Fibroblast of mammary gland (primary cell): ENCODE measurements at places on chromosomes 3 and 15.

- DNase-seq: no peak
Observed at GRCh38 chr3:11554236-11554610, 89.5 kb downstream of the VGLL4 start.

DNA sequence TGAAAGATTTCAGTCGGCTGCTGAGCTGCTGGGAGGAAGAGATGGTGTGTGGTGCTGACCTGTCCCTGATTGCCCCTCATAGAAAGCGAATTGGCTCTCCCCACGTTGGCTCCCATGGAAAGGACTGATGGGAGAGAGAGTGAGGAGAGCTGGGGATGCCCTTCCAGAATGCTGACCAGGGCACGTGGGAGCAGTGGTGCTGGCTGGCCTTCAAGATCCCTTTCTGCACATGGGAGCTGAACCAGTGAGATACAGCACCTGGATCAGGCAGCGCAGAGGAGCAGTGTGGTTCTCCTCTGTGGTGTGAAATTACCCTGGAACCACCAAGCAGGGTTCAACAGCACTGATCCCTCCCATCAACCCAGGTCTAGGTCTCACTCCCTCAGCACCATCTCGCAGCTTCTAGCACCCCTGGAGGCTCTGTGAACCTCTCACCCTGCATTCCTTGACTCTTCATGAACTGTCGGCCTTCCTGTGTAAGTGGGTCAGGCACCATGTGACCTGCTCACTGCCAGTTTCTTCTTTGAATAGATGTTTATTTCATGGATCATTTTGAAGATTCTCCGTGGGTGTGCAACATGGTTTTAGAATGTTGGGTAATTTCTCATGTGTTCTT, 55.7 kb downstream of the CACNA1D start:
- DNase-seq: no peak

GRCh38 chr15:92466834-92467233, 73.2 kb downstream of the ST8SIA2 start:
- DNase-seq: no peak

DNA sequence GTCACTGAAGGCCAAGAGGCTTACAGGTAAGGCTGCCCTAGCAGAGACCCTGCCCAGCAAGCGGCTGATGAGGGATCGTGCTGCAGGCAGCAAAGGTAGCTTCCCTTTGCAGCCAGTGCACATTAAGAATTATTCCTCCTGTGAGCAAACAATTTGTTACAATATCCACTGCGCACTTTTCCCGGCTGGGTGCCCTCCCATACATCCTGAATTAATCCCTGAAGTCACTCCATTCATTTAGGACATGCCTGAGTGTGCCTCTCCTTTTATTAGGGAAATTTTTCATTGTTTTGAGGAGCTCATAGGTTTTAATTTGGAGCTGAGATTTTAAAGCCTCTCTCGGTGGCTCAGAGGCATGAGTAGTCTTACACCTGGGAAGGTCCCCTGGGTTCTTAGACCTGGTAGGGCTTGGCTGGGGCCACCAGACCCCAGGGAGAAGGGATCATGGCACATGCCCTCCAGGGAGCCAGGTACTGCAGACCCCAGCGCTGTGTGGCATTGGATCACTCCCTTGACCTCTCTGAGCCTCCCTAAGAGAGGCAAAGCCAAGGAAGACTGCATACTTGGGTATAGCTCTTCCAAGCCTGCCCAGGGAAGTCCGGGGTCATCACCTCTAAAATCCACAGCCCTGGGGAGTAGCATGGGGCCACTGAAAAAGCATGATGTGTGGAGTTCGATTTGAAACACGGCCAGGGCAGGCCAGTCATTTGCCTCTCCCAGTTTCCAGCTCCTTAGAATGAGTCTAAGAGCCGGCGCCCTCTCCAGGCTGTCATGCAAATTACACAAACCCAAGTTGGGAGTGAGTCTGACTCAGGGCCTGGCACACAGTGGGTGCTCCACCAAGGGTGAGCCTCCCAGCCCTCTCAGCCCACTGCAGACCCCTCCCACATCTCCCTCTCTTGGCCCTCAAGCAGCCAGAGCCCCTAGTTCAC, 151.9 kb upstream of the LINGO1 start:
- DNase-seq: peak; percentile 34

DNA sequence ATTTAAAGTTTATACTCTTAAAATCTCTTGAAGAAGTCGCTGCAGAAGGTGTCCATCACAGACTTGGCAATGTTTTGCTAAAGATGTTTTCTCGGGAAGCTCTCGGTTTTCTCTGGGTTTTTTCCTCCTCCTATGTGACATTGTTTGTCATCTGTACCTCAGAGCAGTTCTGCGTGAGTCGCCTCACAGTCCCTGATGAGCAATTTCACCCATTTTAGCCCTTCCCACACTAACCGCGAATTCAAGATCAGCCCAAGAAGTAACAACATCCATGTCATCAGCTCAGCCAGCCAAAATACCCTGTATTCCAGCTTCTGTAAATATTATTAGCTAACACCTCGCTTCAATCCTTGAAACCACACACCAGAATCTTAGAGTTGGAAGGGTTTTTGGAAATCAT, 224.3 kb upstream of the SETMAR start:
- no peak for DNase-seq

GRCh38 chr3:52311576-52312119, 4.5 kb upstream of the DNAH1 start:
- DNase-seq: no peak

- DNase-seq: no peak
Observed at GRCh38 chr3:56704706-56705105, 21.6 kb upstream of the TASOR start.

DNA sequence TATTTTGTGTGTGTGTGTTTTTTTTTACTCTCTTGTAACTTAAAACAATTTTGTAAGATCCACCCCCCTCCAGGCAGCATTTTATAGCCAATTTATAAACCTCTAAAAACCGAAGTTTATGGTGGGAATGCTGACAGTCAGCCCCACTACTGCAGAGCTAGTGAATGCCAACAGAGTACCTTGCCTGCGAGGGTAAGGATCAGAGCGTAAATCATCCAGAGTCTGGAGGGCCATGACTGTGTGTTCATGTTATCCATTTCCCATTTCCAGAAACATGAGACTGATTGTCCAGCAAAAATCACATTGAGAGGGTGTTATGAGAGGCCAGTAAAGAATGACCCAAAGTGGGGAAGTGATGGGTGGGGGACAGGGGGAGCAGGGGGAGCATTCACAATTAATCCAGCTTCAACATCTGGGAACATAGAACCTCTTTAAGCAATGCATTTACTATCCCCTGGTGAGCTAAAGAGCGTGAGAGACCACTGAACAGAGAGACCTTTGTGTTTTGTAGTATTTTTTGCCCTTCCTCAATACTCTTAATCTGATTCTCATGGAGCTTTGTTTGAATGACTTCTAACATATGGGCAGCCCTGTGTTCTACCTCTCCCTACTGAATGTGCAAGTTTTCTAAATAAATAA, 464.5 kb downstream of the RBMS3 start:
- DNase-seq: no peak

DNA sequence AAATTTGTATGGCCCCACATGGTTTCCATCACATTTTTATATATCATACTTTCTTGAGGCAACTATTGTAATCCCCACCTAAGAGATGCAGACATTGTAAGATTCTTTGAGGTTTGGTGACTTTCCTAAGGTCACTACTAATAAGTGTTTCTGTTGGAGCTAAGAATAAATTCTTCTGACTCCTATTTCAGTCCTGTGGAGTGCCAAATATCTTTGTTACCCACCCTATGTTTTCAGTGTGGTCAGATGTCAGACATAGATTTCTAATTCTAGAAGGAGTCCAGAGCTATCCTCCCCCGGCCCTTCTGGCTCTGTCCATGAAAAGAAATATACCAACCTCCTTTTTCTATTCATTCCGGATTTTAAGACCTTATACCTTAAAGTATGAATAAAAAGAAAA, 46.2 kb upstream of the FILIP1L start:
- no peak for DNase-seq

DNA sequence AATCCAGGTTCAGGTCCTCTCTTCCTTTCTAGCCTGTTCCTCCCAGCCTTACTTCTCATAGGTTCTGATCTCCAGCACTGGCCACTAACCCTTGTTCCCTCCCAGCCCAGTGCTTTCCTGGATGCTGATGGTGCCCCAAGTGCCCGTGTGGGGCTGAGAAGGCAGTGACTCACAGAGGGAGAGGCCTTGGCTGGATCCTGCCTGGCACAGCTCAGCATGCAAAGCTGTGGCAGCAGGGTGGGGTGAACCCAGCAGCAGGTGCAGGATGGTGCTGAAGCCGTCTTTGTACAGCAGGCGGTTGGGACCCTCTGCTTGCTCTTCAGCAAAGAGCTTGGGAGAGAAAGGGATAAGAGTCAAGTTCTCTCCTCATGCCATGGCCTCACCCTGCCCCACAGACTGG, 7.6 kb downstream of the LPCAT4 start:
- DNase-seq: no peak

DNA sequence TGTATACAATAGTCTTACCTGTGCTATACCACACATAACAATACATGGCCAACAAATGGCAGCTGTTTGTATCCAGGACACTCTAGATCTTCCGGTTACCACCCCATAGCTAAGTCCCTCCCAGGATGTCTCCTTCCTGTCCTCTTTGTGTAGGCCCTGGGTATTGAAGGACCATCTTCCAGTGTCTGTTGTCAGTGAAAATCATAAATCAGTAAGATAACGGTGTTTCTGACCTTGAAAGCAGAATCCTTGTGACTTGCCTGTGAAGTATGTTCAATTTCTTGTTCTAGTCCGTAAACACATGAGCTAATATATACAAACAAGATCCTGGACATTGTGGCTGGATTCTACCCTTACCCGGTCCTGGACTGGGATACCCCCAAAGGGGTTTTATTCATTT, 462.8 kb downstream of the NTRK3 start:
- DNase-seq: no peak

GRCh38 chr3:111303760-111304159, 232.1 kb downstream of the NECTIN3 start:
- DNase-seq: peak; percentile 60

- peak; percentile 35 for DNase-seq
Observed at GRCh38 chr3:86989611-86990010, 1.3 kb downstream of the VGLL3 start.

DNA sequence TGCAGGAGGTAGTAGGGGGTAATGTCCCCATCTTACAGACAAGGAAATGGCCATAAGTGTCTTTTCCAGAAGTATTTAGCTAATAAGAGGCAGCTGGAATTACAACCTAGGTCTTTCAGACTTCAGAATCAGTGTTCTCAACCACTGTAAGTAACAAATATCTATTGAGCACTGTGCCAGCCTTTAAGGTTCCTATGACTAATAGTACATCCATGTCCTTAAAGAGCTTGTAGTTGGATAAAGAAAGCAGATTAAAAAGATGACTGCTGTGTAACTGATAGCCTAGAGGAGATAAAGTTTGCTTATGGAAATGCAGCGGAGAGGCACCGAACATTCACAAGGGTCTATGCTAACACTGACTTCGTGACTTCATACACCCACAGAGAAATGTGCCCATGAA, 136.0 kb downstream of the KCNMB2 start:
- no peak for DNase-seq
